ENCODE measurements at places on chromosomes 5 and 9. TPM values are rescaled to one million over a fixed set of nuclear protein-coding genes. Genes with fewer than 3 reads are reported as not detected.

GRCh38 chr9:107633406-107633805, 143.8 kb upstream of the KLF4 start:
- DNase-seq: no peak

DNA sequence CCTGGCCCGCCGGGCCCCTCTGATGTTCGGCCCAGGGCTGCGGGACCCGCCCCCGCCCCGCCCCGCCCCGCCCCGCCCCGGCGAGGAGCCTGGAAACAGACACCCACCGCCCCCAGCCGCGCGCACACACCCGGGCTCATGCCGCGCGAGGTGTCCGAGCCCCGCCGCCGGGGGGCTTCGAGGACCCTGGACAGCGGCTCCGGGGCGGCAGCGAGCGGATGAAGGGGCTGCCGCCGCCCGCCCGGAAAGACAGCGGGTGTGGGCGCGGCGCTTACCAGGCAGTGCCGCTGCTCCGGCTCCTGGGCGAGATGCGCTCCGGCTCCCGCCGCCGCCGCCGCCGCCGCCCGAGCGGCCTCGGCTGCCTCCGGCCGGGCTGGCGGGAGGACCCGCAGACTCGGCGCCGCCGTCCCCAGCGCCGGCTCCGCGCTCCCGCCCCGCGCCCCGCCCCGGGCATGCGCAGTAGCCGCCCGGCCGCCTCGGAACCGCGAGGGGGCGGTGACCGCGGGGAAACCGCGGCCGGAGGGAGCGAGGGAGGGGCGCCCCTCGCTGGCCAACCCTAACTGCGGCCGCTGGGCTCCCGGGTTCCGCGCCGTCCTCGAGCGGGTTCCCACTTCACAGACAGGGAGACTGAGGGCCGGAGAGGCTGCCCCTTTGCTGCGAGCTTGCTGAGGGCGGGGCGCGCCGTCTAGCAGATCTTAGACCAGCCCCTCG, at the start of gene GPRIN1:
Gene GPRIN1 (minus strand): TSS at position 433 of the 711 bp plus-strand sequence. CDS start 10,322 bp downstream, outside the sequence.
- peak; percentile 82 for DNase-seq

GRCh38 chr9:137453643-137454081, 5.5 kb downstream of the NSMF start:
- peak; percentile 59 for DNase-seq

LVRN gene
- total RNA-seq: not detected

ISCA1 gene
- 23.6 TPM for total RNA-seq

All from activated naive CD4-positive, alpha-beta T cell treated with anti-CD3 and anti-CD28 coated beads, Interleukin-2, amount 50 U/mL, for 72 hours (primary cell).